Stimulated activated CD8-positive, alpha-beta memory T cell treated with anti-CD3 and anti-CD28 coated beads, Interleukin-4, amount 100 ng/mL, for 1 hour (primary cell): ENCODE measurements at places on chromosomes 4 and X.

DNA sequence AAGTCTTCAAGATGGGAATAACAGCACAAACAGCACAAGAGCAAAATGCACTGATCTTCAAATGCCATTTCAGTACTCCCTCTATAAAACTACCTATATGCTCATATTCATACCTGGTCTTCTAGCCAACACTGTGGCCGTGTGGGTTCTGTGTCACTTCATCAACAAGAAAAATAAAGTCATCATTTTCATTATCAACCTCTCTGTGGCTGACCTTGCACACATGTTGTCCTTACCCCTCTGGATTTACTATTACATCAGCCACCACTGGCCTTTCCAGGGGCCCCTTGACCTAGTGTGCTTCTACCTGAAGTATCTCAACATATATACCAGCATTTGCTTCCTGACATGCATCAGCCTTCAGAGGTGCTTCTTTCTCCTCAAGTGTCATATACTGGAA lies 59.6 kb upstream of the GPR174 start:
- DNase-seq = no peak

DNA sequence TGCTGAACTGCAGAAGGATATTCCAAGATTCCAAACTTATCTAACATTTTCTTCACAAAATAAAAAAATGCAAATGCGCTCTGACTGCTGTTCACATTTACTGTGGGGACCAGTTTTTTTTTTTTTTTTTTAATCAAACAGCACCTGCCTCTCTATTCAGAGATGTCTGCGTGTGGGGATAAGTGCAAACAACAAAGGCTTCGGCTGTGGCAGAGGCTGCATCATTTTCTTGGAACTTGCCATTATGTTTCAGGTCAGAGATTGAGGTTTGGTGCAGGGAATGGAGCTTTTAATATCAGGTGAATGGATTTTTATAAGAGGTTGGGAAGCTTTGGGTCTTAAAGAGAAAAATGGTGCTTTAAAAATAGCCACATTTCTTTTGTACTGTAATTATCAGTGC lies 78.2 kb upstream of the TET2 start:
- no peak for DNase-seq

GRCh38 chrX:121050781-121051180 lies 3.4 kb downstream of the GLUD2 start:
- no peak for DNase-seq

DNA sequence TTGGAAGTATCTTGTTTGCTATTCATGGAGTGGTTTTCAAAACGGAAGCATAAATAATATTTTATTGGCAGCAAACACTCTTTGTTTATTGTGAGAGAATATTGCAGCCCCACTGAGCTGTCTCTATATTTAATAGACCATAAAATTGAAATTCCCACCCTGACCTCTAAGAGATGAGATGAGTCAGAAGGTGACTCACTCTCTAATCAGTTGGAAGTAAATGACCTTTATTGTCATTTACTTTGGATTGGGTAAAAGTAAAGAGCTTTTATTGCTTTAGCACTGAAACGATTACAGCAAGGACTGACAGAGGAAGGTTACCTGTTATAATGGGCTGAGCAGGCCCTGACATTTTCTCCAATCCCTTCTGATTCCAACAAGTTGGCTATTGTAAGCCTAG lies 55.0 kb downstream of the SYTL5 start:
- DNase-seq = no peak

GRCh38 chrX:9905288-9905687 lies 61.9 kb upstream of the CLDN34 start:
- no peak for DNase-seq

DNA sequence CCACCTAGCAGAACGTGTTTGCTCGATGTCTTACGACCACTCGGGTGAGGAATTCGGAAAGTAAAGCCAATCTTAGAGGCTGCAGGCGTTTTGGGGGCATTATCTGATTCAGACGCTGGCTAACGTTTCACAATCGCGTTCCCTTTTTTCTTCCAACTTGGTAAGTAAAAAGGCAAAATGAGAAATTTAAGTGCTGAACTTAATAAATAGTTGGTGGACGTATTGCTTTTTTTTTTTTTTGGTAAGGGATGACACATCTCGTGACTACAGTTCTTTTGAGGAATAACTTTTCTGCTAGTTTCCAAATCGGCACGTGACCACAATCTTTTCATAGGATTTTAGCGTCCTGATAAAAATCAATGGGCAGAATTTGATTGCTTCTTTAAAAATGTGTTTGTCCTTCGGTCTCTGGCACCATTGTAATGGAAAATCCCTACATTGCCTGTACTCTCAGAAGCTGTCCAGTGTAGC lies 848 bp downstream of the RAB9A start:
- no peak for DNase-seq

- DNase-seq = no peak
Observed at GRCh38 chr4:68569466-68570121, 6.5 kb downstream of the UGT2B17 start.

- DNase-seq = no peak
Observed at GRCh38 chrX:9341291-9342201, 123.3 kb upstream of the TBL1X start.

GRCh38 chr4:81471298-81471587 lies 464 bp downstream of the RASGEF1B start:
- DNase-seq = no peak

DNA sequence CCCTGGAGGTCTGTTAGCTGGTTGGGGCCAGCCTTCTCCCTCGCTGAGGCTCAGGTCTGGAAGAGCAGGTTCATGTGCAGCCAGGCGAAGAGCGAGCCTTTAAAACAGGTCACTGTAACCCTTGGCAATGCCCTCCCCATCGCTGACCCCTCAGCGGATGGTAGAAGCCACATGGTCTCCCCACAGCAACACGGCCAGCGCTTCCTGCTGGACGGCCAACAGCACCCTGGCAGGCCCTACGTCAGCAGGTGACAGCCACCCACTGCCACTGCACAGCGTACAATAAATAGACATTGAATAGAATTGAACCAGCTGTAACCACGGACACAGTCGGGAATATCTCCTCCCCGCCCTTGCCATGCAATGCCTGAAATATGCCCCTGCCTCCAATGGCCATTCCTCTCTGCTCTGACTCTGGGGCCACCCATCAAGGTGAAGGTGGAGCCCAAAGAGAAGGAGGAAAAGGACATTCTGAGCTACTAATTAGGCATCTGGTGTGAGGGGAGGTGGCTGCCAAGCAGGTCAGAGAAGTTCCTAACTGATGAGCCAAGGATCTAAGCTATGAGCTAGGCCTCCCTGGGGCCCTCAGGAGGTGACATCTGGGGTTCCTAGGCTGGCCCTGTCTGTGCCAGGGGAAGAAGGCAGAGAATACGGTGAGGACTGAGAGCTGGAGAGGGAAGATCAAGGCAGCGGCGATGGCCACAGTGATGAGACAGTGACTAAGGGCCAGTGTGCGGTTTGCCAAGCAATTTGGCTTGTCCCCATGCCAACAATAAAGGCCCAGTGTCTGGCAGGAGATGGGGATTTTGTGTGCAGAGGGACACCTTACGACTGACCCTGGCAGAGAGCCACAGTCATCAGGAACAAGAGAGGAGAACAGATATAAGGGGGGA lies 202.3 kb downstream of the BCOR start:
- no peak for DNase-seq

GRCh38 chr4:159012381-159012780 lies 90.5 kb upstream of the RAPGEF2 start:
- DNase-seq = no peak

- no peak for DNase-seq
Observed at GRCh38 chr4:129364747-129365452, 268.9 kb downstream of the C4orf33 start.

- no peak for DNase-seq
Observed at GRCh38 chr4:55098456-55099204, 26.8 kb downstream of the KDR start.

DNA sequence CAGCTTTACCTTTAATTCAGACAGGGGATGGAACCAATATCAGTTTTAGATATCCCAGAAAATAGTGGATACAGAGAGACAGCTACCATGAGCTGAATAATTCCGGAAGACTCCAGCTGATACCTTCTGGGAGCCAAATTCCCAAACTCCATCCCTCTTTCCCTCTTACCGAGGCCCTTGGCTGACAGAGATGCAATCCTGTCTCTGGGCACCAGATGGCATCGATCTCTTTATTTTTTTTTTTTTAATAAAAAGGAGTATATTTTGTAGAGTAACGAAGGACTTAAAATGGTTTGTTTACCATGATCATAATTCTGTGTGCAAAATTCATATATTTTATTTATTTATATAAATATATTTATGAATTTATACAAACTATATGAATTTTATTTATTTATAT lies 31.0 kb downstream of the RAB40A start:
- no peak for DNase-seq

DNA sequence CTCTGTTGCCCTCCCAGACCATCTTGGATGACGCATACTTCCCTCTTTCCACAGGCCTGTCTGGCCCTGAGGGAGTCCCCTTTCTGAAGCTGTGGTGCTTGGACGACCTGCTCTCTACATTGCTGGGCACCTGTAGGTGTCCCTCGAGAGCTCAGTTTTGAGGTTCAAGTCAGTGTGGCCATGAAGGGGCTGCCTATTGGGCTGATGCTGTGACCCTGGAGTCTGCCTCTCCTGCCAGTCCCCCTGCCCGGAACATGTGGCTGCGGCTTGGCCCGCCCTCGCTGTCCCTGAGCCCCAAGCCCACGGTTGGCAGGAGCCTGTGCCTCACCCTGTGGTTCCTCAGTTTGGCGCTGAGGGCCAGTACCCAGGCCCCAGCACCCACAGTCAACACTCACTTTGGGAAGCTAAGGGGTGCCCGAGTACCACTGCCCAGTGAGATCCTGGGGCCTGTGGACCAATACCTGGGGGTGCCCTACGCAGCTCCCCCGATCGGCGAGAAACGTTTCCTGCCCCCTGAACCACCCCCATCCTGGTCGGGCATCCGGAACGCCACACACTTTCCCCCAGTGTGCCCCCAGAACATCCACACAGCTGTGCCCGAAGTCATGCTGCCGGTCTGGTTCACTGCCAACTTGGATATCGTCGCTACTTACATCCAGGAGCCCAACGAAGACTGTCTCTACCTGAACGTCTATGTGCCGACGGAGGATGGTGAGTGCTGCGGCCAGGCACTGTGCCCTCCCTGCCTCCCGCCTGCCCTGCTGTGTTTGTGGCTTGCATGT lies 3.0 kb downstream of the NLGN3 start:
- no peak for DNase-seq

DNA sequence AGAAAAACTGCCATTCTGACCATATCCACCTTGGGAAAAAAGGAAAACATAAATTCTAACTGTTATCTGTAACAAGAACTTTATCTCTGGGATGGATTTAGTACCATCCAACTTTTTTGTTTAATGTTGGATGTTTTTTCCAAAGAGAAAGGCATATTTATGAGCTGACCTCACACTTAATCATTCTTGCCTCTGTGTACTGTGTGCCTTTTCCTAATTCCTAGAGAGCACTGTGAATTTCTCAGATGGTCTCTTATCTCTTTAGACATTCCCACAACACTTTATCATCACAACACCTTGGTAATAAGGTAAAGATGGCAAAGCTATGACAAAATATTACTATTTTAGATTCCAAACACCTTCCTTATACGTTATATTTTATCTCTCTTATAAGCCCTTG lies 126.2 kb downstream of the COL4A6 start:
- DNase-seq = no peak

- no peak for DNase-seq
Observed at GRCh38 chr4:4532371-4533154, 9.3 kb downstream of the STX18 start.

DNA sequence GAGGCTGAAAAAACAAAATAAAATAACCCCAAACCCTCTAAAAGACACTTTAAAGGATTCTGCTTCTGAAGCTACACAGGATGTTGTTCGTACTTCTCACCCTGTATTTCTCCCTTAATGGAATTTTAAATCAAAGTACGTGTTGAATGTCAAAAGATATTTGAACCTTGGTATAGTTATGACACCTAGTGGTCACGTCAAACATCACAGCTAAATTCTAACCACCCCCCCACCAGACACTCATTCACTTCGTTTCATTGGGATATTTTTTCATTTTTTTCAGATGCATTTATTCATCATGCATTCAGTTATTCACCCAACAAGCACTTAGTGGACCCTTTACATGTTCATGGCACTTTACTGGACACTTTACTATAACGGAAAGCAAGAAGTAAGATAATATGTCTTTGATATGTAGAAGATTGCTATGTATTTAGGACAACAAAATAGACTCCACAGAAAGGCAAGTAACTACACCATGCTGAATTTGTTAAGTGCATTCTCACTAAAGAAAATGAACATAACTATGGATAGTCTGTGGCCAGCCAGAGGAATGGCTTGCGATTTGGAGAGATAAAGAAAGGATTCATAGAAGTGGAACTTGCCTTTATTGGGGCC lies 62.5 kb upstream of the GPR174 start:
- no peak for DNase-seq

DNA sequence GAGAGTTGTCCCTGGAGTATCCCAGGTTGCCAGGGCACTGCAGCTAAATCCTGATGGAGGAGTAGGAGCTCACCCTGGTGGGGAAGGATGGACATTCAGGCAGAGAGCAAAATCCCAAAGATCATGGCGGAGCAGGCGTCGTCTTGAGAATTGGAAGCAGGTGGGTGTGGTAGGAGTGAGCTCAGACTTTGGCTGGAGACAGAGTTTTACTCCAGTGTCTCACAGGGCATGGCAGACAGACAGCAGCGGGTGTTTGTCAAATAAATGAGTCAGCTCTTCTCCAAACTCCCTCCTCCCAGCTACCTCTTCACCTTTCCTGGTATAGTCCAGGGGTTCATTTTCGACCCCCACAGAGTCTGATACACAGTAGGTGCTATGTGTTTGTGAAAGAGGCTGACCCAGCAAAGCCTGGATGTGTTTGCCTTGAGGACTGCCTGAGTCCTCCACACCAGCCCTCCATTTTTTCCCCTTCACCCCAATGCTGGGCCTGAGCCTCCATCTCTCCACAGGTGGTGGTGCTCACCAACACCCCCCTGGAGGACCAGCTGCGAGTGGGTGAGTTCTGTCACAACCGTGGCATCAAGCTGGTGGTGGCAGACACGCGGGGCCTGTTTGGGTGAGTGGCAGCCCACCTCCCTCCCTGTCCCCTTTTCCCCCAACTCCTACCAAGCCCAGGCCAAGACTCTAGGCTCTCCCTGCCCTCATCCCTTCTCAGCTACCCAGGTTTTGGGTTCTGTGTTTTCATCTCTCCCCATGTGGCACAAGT lies 6.9 kb downstream of the UBA1 start:
- DNase-seq = no peak

DNA sequence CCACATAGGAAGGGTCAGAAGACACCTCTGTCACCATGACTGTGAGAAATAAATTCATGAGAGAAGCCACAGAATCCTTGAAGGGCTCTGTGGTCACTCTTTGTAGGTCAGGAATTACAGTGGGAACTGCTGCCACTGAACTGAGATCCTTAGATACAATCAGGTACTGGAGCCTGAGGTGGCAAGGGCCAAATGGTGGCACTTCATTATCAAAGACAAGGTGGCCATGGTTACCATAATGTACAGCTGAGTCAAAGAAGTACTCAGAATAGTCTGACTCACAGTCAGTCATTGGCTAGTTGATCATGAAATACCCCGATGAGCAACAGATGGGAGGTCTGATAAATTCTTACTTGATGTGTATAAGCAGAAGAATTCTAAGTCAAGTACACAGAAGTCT lies 131.9 kb downstream of the RTL3 start:
- DNase-seq = no peak

- DNase-seq = no peak
Observed at GRCh38 chrX:76453737-76454406, 26.4 kb downstream of the MAGEE1 start.
